ENCODE measurements at places on chromosomes 16 and 17. TPM values are rescaled to one million over a fixed set of nuclear protein-coding genes. Genes with fewer than 3 reads are reported as not detected.

The LCAT gene
- 0.82 TPM for total RNA-seq

The ETV4 gene
- 0.41 TPM for total RNA-seq

The HSD11B2 gene
- 0.41 TPM for total RNA-seq

The NPIPA3 gene
- 0.41 TPM for total RNA-seq

Measured in frontal cortex (tissue), 4 donors.